ENCODE measurements at places on chromosomes 13 and 19. TPM values are rescaled to one million over a fixed set of nuclear protein-coding genes. Genes with fewer than 3 reads are reported as not detected.

The YIF1B gene
- 121 TPM for polyA plus RNA-seq

The LILRB3 gene
- polyA plus RNA-seq: not detected

The APLP1 gene
- 66.7 TPM for polyA plus RNA-seq

The ERICH6B gene
- polyA plus RNA-seq: not detected

The ANGPTL8 gene
- polyA plus RNA-seq: 0.21 TPM

The STK24 gene
- 30.5 TPM for polyA plus RNA-seq

The MBD3 gene
- 74.1 TPM for polyA plus RNA-seq

The IFNL1 gene
- polyA plus RNA-seq: not detected
